ENCODE measurements at places on chromosomes 3 and 15.
A peak's percentile ranks its signal among the peaks of the same experiment; 100 is the strongest.

GRCh38 chr3:119352034-119352609, 57.9 kb downstream of the ARHGAP31 start:
- no peak for DNase-seq

DNA sequence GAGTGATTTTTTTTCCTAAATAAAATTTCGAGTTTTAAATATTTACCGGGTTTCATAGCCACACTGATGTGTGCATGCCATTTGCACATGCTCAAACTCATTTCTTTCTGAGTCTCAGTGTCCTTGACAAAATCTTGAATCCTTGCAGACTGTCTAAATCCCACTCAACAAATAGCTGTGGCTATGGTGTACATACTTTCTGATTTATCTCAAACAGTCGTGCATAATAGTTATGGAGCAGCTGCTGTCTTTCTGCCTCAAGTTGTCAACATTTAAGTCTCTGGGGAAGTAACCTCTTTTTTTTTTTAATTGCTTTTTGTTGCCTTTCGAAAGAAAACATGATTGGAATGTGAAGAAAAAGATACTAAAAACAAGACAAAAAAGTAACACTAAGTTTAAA, 52.8 kb upstream of the UTS2B start:
- DNase-seq: no peak

DNA sequence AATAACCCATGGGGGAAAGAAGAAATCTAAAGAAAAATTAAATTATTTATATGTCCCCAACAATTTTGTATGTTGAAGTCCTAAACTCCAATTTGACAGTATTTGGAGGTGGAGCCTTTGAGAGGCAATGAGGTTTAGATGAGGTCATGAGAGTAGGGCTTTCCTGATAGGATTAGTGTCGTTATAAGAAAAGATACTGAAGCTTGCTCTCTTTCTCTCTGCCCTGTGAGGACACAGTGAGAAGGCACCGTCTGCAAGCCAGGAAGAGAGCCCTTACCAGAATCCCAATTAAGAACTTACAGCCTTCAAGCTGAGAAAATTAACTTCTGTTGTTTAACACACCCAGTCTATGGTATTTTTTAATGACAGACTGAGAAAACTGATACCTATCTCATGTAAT, 16.1 kb upstream of the OR5AC2 start:
- no peak for DNase-seq

GRCh38 chr3:140023616-140024530, 88.9 kb downstream of the CLSTN2 start:
- DNase-seq: no peak

DNA sequence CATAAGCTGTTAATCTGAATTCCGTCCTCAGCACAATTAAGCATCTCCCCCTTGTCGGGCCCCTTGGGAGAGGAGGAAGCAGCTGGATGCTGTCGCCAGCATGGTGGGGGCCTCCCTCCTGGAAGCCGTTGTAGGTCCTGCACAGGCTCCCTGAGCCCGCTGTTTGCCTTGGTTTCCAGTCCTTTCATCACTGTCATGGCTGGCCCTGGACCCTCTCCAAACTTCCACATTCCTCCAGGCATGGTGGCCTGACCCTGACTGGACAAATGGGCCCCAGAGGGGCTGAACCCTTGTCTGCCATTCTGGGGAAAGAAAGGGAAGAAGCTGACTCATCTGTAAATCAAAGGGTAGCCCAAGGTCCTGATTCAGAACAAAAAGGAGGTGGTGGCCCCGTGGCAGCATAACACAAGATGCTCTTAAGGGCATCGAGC, 300.5 kb upstream of the LRRFIP2 start:
- no peak for DNase-seq

- DNase-seq: no peak
These were observed 183.5 kb upstream of the C2CD4B start for GRCh38 chr15:62348623-62349022.

GRCh38 chr3:177959188-177959587, 577.0 kb upstream of the KCNMB2 start:
- DNase-seq: no peak

- DNase-seq: no peak
These were observed 1.5 kb upstream of the TM4SF19 start for GRCh38 chr3:196339493-196340254.

- no peak for DNase-seq
These were observed 57.7 kb downstream of the DNAJB8 start for GRCh38 chr3:128408693-128409623.

GRCh38 chr3:98920166-98920565, 18.7 kb upstream of the DCBLD2 start:
- no peak for DNase-seq

GRCh38 chr15:40445421-40445922, 4.7 kb downstream of the BAHD1 start:
- DNase-seq: no peak

- DNase-seq: no peak
These were observed 445.1 kb upstream of the RBMS3 start for GRCh38 chr3:28835751-28836150.

DNA sequence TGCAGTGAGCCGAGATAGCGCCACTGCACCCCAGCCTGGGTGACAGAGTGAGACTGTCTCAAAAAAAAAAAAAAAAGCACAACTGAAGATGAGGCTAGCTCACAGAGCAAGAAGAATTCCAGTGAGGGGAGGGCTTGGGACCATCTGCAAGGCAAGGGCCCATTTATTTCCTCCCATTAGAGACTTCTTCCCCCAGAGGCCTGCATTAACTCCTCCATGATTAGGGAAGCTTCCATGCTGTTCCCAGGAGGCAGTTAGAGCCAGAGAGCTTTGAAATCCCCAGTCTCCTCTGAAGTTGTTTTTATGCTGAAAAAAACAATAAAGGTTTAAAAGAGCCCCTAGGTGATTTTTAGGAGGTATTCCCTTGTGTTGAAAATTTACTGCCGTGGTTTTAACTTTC, 54.3 kb upstream of the ADCY5 start:
- DNase-seq: no peak

DNA sequence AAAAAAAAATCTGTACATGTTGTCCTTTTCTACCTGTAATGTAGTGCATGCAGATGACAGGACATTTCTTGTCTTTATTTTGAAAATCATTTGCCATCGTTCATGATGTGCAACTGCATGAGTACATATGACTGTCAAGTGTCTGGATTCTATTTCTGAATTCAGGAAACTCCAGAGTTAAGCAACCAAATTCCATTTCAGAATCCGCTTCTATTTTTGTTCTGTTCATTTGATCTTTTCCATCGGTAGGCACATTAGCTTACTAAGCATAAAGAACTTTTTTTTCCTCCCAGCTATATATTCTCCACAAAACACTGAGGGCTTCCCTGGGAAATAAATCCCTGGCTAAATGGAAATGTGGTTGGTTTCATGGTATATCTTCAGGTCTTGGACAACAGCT, 365.6 kb downstream of the PTPRG start:
- DNase-seq: no peak

DNA sequence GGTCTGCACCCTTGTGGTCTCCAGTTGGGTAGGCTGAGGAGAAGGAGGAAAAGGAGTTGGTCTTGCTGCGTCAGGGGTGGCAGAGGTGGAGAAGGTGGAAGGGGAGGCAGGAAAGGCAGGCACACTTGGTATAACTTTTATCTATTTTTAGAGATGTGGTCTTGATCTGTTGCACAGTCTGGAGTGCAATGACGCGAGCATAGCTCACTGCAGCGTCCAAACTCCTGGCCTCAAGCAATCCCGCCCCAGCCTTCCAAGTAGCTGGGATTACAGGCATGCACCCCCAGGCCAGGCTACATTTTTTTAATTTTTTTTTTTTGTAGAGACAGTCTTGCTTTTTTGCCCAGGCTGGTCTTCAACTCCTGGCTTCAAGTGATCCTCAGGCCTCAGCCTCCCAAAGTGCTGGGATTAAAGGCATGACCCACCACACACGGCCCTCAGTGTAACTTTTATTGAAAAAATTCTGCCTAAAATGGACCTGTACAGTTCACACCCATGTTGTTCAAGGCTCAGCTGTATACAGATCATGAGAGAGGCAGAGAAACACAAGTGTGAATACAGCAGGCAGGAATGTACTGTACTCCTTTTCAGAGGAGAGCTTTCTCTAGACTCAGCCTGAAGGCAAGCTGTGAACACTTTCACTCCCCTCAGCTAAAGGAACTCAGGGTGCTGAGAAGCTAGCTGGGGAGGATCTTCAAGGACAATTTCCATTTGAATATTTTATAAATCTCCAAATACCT, 2.1 kb upstream of the RHOV start:
- no peak for DNase-seq

- no peak for DNase-seq
These were observed 15.0 kb upstream of the PSMD6 start for GRCh38 chr3:64038253-64038767.

DNA sequence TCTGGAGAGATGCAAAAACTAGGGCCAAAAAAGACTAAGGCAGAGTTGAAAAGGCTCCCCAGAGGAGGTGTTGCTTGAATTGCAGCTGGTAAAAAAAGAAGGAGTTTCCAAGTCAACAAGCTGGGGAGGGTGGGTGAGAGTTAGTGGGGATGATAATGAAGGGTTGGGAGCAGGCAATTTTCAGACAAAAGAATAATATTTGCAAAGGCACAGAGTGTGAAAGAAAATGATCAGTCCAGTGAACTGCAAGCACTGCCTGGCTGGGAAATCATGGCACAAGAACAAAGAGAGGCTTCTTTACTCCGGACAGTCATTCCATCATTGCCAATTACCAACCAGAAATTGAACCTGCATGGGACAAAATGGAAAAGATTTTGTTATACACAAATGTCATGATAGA, 42.2 kb downstream of the C3orf85 start:
- no peak for DNase-seq

GRCh38 chr3:119559441-119559963, at the start of gene CD80:
Gene CD80, minus strand, starts transcription at chr3:119559614. Its CDS starts 1,886 bp downstream, at chr3:119557728.
- DNase-seq: no peak

DNA sequence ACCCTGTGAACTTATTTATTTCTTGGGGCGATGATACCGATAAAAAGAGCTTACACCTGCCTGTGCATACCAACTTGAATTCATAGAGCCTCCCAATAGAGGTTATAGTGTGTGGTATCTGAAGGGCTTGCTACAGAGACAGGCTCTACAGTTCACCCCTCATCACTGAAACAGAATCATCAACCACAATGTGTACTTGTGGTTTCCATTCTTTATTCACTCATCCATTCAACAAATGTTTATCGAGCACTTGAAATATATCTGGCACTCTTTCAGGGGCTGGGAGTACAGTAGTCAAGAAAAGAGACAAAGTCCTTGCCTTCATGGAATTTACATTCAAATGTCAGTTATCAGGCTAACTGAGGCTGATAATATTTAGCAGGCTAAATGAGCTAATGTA, 134.4 kb upstream of the SKOR1 start:
- no peak for DNase-seq

DNA sequence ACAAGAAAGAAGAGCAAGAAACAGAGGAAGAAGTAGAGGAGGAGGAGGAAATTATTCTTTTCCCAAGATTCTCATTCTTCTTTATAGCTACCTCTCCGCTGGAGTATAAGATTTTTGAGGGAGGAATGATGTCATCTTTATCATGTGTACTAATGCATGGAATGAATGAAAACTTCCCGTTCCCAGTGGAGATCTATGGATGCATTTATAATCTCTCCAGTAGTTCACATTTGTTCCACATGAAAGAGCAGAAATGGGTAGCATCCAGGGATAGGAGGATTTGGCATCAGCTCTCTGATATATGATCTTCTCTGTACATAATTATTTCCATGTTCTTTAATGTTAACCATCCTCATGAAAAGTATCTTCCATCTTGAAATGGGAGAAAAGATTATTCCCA, 244.4 kb downstream of the ADAMTSL3 start:
- DNase-seq: no peak

DNA sequence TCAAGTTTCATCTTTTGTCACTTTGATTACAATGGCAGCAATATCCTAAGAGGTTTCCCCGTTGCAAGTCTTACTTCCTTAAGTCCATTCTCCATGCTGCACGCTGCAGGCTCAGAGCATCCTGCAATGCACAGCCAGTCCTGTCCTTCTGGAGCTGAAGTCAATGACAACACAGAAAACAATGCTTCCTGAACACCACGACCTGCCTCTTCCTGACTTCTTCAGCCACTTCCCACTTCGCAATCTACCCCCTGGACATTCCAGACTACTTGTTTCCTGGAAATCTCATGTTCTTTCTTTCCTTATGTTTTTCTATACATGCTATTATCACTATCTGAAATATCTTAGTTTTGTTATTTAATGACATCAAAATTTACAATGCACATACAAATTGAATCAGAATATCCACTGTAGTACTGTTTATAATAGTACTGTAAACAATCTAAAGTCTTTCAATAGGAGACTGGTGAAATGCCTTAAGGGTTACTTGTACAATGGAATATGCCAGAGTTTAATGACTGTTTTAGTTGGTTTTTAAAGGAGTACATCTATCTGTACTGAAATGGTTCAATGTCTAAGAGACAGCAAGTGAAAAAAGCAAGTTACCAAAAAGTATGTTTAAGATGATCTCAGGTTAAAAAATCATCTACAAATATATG, 113.7 kb upstream of the PRTG start:
- no peak for DNase-seq

GRCh38 chr3:49454458-49454857, 15.6 kb upstream of the DAG1 start:
- no peak for DNase-seq

- DNase-seq: no peak
These were observed 40.5 kb upstream of the SEC13 start for GRCh38 chr3:10361375-10361774.

DNA sequence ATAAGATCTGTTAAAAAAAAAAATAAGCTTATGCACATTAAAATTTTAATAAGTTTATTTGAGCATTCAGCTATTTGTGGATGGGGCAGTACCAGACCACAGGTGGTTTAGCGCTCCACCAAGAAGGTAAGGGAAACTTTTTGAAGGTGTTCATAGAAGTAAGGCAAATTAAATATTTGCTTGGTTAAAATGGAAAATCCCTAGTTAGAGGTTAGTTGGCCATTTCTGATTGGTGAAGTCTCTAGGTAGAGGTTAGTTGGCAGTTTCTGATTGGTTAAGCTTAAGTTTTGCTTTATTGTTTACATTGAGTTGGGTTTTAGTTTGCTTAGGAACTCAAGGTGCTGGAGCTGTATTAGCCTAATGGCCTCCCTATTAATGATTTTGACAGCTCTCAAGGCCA, 30.7 kb downstream of the SCN11A start:
- no peak for DNase-seq

GRCh38 chr3:171049861-171050444, 23.4 kb upstream of the SLC2A2 start:
- DNase-seq: peak; percentile 6

- DNase-seq: no peak
These were observed 134.5 kb downstream of the MECOM start for GRCh38 chr3:169529013-169529412.

- DNase-seq: no peak
These were observed 29.9 kb upstream of the SFMBT1 start for GRCh38 chr3:53075743-53076140.

- no peak for DNase-seq
These were observed 130.6 kb upstream of the STT3B start for GRCh38 chr3:31402117-31402516.

DNA sequence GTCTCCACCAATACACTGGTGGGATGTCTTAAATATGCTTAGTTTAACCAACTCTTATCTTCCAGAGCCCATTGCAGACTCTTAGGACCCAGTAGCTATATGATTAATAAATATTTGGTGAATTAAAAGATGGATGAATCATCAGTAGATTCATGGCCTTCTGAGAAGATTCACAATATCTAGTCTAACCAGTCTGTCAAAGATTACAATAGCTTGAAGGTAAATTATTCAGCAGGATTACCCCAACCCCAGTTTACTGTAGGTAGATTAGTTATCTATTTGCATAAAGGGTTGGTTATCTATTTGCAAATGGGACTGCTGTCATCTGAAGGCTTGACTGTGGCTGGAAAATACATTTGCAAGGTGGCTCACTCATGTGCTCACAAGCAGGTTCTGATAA, 239.4 kb upstream of the THRB start:
- no peak for DNase-seq

GRCh38 chr15:57280464-57280863, 95.8 kb upstream of the CGNL1 start:
- no peak for DNase-seq
